ENCODE measurements at places on chromosomes 3 and 15.

DNA sequence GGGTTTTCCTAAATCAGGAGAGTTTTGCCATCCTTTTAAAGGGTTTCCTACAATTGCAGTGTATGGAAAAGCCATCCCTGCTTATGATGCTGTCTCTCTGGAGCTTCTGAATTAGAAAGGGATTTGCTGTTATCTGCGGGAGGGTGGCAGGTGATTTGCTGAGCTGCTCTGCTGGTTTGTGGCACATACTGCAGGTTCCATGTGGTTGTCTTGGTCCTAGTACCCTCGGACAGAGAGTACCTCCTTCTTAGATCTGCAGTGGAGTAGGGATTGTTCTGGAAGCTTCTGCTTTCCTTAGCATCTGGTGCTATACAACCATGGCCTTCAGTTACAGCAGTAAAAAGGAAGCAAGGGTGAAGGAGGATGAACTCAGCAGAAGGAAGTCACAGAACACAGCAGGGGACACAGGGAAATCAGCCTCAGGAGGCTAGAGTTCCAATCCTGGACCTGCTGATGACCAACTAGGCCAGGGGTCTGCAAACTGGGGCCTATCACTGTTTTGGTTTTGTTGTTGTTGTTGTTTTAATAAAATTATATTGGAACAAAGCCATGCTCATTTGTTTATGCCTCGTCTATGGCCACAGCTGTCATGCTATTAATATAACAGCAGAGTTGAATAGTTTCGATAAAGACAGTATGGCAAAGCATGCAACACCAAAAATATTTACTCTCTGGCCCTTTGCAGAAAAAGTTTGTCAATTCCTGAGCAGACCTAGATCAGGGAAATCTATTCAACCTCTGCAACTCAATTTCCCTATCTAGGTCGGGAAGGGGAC is 39.5 kb downstream of the STARD5 start:
- DNase-seq: peak; percentile 21

GRCh38 chr15:31437686-31438085 is 111.1 kb downstream of the KLF13 start:
- DNase-seq: no peak

GRCh38 chr15:60259469-60259868 is 138.3 kb downstream of the ANXA2 start:
- no peak for DNase-seq

DNA sequence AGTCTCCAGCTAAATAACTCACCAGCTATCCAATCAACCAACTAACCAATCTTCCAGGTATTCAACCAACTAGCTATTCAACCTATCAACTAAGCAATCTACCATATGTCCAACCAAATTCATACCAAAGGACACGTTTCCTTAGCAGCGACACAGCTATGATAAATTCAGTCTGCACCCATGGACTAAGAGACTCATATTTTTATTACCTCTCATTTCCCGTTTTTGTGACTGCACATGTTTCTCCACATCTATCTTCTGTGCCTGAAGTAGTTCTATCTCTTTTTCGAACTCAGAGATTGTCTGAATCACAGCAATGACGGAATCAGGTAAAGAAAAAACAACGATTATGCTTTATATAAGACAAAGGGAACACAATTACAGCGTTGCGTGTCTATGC is 34.0 kb upstream of the GNB5 start:
- no peak for DNase-seq

DNA sequence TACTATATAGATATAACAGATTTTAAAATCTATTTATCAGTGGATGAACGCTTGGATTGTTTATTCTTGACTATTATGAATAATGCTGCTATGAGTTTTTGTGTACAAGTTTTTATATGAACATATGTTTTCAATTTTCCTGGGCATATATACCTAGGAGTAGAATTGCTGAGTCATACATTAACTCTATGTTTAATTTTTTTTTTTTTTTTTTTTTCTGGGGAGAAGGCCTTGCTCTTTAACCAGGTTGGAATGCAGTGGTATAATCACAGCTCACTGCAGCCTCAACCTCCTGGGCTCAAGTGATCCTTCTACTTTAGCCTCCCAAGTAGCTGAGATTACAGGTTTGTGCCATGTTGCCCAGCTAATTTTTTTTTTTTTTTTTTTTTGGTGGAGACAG is 9.1 kb downstream of the CIDEC start:
- DNase-seq: no peak

DNA sequence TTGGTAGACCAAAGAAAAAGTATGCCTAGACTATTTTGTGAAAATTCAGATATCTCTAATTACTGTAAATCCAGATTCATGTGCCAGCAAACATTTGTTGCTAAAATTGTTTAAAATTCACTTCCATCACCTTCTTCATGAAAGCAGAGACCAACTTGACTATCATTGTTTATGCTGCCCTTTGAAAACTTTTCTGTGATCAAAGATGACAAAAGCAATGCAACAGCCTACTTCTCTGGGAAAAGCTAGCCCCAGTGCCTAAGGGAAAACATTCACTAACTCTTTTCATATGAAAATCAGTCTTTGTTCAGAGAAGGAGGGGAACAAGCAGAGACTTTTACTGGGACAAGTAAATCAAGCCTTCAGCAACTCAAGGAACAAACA is 178.0 kb upstream of the P2RY1 start:
- no peak for DNase-seq

DNA sequence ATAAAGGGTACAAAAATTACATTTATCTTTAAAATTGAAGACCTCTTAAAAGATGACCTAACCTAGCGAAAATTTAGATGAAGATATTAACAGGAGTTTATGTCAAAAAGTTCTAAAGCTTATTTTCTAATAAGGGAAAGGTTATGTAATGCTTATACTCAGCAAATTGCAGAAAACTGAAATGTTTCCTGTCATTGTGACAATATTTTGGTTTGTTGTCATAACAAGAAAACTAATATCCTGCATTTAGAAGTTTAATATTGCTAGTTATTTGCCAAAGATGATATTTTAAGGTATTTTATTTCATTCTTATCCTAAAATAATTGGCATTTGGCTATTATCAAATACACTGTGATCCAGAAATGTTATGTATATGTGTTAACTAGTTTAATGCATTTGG is 294.5 kb downstream of the C3orf38 start:
- no peak for DNase-seq

GRCh38 chr3:123071146-123071545 is 4.3 kb downstream of the PDIA5 start:
- DNase-seq: no peak

DNA sequence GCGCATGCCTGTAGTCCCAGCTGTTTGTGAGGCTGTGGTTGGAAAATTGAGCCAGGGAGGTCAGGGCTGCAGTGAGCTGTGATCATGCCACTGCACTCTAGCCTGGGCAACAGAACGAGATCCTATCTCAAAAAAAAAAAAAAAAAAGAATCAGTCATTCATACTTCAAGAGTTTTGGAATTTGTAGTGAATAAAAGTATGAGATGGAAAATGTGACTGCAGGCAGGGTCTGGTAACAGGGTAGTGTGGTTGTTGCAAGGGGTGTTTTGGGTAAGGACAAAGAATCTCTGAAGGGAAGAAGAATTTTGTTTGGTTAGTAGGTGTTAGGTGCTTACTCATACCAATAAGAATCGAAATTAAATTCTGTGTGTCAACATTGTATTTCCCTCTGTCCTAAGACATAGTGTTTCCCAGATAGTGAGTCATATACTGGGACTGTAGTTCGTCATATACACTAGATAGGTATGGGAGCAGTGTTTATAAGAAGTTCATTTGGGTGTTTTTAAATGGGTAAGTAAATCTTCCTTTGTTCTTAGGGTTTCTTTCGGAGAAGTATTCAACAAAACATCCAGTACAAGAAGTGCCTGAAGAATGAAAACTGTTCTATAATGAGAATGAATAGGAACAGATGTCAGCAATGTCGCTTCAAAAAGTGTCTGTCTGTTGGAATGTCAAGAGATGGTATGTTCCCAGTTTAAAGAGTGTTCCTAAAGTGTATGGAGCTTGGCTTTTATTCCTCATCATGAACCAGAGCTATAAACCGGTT is 14.2 kb downstream of the NR1D2 start:
- DNase-seq: no peak

DNA sequence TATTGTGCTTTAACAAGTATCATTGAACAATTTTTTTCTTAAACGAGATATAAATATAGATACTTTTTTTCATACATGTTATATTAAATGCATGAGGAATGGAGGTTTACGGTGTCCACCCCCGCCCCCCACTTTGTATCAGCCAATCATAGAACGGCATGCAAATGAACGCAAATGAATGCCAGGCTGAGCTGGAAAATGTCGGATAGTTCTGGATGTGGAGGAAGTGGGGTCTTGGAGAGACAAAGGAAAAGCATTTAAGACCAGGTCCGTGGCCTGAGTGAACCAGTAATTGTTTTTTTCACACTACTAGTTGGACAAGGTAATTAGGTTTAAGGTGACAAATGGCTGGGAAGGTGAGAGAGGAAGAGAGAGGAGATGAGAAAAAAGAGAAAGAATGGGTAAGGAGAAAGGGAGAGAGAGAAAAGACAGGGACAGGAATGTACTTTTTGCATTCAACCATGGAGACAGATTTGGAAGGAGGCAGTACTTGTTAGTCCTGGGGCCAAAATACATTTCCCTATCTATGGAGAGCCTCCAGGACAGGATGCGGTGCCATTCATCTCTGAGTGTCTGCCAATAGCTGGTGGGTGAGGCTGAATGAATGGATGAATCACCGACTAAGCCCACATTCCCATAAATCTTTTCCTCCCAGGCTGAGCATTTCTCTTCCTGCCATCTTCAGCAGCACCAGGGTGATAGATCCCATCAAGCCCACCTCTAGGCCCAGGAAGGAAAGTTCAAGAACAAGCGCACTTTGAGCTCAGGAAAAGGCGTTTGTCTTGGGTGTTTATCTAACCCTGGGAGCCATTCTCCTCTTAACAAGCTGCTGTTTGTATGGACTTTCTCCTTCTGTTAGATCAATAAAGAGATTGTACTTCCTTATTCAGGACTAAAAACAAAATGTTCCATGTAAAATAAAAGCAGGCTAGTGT is 1.4 kb upstream of the RAD18 start:
- DNase-seq: no peak

DNA sequence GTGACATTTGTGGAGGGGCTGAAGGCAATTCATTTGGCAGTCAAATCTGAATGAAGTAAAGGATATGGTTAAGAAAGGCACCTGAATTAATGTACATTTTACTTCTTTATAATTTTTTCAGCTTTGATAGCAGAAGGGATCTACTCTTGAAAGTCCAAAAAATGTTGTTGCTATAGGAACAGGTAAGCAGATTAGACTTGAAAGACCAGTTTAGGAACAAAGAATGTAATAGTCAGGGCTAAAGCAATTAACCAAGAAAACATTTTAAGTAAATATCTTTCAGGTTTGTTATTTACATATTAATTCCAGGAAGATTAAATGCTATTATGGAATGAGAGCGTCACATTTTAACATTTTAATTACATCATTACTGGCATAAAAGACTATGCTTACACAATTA is 1.1 kb downstream of the ATP13A4 start:
- DNase-seq: no peak

GRCh38 chr3:138862924-138863775 is 28.4 kb upstream of the PIK3CB start:
- peak; percentile 77 for DNase-seq

- no peak for DNase-seq
Measured at GRCh38 chr15:96790004-96790403, 459.5 kb downstream of the NR2F2 start.

DNA sequence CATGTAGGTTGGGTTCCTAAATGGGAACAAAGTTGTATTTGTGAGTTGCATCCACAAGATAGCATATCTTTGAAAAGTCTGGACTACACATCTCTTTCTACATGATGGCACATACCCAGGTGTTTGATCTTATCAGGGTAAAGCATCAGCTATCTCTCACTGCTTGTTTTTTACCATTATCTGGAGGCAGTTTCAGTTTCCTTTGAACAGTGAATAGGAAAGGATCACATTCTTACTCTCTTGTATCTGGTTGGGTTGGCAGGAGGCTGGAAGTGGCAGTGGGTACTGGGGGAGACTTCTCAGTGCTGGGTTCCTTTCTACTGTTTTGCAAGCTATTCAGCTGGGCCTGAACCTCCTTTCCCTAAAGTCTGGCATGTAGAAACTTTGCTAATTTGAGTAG is 4.1 kb downstream of the CEMIP start:
- no peak for DNase-seq

DNA sequence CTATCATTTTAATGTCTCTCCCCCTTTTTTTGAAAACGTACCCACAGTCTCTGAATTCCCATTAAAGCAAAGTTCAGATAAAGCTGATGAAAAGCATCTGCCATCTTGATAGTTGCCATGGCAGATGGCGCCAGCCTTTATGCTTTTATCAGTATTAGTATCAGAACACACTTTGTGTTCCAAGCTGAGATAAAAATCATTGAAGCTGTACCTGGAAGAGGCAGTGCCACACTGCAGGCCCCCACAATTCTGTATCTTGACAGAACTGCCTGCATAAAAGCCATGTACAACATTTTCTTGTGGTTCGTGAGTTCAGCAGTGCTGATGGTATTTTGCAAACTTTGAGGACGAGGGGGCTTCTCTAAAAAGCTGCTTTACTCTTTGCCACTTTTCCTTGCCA is 311.7 kb downstream of the SATB1 start:
- DNase-seq: no peak

- DNase-seq: peak; percentile 11
Measured at GRCh38 chr15:28273468-28273867, 48.5 kb downstream of the HERC2 start.

- DNase-seq: no peak
Measured at GRCh38 chr3:150623945-150624344, 20.8 kb downstream of the SELENOT start.

GRCh38 chr3:184907681-184908649 is 96.0 kb downstream of the VPS8 start:
- DNase-seq: peak; percentile 56

GRCh38 chr3:141148169-141148568 is 83.5 kb upstream of the PXYLP1 start:
- DNase-seq: no peak

- peak; percentile 82 for DNase-seq
Measured at GRCh38 chr3:11954312-11954934, 49.8 kb upstream of the SYN2 start.

Data from head of caudate nucleus (tissue), 42 donors.